ENCODE measurements at places on chromosomes 12 and 14. TPM values are rescaled to one million over a fixed set of nuclear protein-coding genes. Genes with fewer than 3 reads are reported as not detected.

CFAP251 gene
- 4.2 TPM for total RNA-seq

HNRNPC gene
- total RNA-seq = 1,331 TPM

TAS2R14 gene
- total RNA-seq = 0.15 TPM

NR1H4 gene
- not detected for total RNA-seq

B3GNT4 gene
- total RNA-seq = not detected

CAPZA3 gene
- not detected for total RNA-seq

SEL1L gene
- total RNA-seq = 32.6 TPM

HPD gene
- total RNA-seq = not detected

GRCh38 chr14:105448706-105449111 lies 25.9 kb upstream of the CRIP2 start:
- DNase-seq = peak; percentile 73

DNA sequence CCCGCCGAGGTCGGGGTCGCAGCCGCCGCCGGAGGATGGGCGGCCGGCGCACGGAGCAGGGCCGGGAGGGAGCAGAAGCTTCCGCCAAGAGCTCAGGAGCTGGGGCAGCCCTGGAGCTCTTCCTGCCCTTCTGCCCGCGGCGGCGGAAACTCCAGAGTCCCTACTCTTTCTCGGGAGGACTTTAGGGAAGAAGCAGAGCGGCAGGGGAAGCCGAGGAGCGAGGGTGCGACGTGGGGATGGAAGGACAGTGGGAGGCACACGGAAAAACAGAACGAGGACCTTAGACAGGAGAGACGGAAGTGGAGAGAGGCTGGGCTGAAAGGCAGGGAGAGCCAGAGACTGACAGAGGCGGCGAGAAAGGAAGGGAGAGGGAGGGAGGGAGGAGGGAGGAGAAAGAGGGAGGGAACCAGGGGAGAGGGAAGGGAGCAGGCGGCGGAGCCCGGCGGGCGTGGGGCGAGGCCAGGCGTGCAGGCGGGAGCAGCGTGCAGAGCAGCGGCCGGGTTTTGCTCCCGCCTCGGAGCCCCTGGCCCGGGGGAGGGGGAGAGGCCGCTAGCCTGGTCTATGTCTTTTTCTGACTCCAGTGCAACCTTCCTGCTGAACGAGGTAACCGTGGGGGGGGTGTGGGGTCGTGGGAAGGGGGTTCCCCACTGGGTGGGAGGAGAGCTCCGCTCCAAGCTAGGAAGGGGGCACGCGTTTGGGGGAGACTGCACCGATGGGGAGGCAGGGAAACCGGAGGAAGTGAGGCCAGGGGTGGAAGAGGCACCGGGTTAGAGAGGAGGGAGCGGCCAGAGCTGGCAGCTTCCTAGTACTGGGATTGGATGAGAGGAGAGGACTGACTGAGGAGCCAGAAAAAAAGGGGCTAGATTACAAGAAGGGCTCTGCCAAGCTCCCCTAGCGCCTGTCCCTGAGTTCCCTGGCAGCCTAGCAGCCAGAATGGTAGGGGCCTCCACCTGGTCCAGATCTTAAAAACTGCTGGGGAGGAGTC lies 2.9 kb upstream of the CACNB3 start:
- DNase-seq = peak; percentile 92

GRCh38 chr14:24337144-24337823 lies 2.4 kb upstream of the ADCY4 start:
- DNase-seq = no peak

GRCh38 chr12:28114488-28114887 lies 75.8 kb upstream of the CCDC91 start:
- DNase-seq = no peak

DNA sequence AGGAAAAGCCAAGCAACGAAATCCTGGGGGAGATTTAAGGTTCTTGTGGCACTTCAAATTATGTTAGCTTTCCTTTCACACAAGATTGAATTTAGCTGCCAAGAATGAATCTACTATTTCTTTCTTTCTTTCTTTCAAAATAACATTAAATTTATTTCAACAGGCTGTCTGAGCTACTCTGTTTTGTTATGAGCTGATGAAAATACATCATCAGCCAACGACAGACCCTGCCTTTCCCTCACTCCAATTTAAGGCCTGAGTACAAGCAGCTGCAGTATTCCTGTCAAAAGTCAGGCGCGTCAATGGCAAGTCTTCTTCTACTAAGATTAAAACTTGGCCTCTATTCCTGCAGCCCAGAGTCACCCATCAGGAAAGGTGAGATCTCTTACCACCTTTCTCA lies 347.7 kb upstream of the FLRT2 start:
- no peak for DNase-seq

- no peak for DNase-seq
Measured at GRCh38 chr12:110622582-110622981, 8.7 kb downstream of the TCTN1 start.

GRCh38 chr12:11581179-11581755 lies 68.2 kb upstream of the ETV6 start:
- peak; percentile 43 for DNase-seq

- no peak for DNase-seq
Measured at GRCh38 chr12:106964526-106964925, 8.8 kb downstream of the TMEM263 start.

DNA sequence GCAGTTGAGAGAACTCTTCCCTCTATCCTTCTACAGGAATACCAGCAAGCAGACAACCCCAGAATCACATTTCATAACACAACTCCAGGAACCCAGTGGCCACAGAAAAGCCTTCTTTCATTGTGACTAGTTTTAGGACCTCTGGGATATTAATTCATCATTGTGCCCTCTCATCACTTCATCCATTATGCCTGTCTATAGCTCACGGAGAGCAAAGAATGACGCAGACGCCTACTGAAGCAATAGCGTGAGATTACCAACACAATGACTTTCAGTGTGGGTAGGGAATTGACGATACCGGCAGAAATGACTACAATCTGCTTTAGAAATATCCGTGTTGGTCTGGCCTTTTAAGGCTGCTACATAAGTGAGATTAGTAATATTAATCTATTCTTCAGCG lies 158.1 kb upstream of the FOXG1 start:
- DNase-seq = no peak

DNA sequence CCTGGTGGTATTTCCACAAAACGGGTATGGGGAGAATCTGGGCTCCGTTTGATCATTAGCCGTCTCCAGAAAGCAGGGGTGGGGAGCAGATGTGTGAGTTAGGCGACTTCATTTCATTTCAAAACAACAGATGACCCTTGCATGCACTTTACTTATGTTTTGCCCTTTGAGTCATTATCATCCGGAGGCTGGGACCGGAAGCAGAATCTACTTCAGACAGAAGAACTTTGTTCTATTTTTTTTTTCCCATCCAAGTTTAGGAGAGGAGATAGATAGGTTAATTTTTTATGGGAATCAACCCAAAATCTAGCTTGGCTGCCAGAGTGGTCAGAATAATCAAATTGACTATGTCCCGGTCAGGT lies 31.3 kb upstream of the CMAS start:
- no peak for DNase-seq

DNA sequence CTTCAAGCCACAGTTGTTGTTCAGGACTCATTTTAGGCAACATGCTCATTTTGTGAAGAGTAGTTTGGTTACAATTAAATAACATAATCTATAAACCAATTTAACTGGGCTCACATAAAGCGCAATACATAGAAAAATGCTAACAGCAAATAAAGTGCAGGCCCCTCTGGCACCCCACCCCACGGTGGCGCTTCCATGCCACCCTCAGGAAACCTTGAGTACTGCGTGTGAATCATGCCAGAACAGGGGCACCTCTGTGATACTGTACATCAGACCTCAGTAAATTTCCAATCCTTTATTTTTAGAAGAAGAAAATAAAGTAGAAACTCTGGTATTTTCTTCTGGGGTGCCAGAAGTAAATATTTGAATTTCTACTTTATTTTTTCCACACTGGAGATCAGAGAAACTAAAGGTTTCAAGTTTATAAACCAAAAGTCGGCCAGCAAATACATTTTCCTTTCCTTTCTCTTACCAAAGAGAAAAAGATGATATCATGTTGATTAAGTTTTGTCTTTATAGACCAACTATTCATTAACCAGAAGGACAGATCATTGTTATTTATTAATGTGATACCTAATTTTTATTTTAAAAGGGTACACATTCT lies 316.8 kb downstream of the PAWR start:
- DNase-seq = peak; percentile 39

DNA sequence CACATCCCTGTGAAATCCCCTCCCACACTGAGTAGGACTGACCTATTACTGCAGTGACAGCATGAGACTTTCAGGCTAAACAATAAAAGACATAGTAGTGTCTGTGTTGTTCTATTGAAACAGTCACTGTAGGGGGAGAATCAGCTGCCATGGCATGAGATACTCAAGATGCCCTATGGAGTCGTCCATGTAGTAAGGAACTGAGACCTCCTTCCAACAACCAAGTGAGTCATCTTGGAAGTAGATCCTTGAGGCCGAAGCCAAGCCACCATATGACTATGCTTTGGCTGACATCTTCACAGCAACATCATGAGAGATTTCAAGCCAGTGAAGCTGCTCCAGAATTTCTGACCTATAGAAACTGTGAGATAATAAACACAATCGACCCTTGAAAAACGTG lies 12.1 kb upstream of the LRP6 start:
- DNase-seq = no peak

- DNase-seq = no peak
Measured at GRCh38 chr12:61891632-61892031, 368.6 kb upstream of the USP15 start.

GRCh38 chr12:95996034-95996658 lies at the start of gene HAL:
Gene HAL (minus strand): TSS chr12:95996344. CDS start chr12:95995910, 434 bp downstream.
- DNase-seq = no peak

GRCh38 chr12:105071981-105072380 lies 12.3 kb downstream of the ALDH1L2 start:
- DNase-seq = no peak

DNA sequence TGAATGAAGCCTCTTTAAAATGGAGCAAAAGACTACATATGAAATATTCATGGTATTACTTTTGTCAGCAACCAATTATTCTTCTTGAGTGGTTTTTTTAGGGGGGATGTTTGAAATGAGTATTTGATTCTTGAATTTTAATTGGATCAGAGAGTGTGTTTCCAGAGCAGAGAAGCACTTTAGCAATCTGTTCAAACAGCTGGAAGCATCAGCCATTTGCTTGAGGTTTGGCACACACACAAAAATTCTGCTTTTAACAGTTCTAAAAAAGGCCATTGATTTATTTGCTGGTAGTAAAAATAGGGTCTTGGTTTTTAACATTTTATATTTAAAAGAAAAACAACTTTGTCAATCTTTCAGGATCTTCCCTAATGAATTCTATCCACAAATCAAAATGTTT lies 292.7 kb downstream of the LRFN5 start:
- no peak for DNase-seq

Measured in Daoy (cell line).